ENCODE measurements at places on chromosomes 16 and 17.
A peak's percentile ranks its signal among the peaks of the same experiment; 100 is the strongest.

DNA sequence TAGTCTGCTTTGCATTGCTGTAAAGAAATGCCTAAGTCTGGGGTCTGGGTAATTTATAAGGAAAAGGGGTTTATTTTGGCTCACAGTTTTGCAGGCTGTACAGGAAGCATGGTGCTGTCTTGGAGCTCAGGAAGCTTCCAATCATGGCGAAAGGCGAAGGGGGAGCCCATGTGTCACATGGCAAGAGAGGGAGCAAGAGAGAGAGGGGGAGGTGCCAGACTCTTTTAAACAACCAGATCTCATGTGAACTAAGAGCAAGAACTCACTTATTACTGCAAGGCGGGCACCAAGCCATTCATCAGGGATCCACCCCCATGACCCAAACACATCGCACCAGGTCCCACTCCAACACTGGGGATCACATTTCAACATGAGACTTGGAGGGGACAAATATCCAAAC is 148.2 kb upstream of the HS3ST2 start:
- DNase-seq = no peak

- no peak for DNase-seq
Measured at GRCh38 chr17:70173681-70174080, 4.3 kb downstream of the KCNJ2 start.

DNA sequence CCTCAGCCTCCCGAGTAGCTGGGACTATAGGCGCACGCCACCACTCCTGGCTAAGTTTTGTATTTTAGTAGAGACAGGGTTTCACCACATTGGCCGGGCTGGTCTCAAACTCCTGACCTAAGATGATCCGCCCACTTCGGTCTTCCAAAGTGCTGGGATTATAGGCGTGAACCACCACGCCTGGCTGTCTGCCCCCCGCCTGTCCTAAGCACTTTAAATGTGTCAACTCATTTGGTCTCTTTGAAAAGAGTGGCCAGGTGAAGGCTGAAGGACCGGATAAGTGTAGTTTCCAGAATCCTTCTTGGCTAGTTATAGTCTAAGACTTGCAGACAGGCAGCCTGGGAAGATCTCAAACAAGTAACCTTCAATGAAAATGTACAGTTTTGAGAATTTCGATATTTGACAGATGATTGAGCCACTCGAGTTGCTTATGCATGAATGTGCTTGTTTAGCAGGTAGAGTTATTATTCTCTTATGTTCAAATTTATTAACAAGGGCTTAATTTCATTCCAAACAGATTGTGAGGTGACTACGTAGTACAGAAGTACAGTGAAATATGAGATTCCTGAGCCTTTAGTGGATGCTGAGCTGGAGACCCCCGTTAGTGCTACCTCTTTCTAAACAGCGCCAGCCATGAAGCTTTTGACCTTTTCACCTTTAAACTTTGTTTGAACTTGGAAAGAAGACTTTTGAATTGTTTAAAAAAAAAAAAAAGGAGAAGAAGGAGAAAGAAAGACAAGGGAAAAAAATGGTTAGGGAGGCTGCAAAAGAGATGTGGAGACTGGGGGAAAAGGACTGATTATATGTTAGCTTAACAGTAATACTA is 164.4 kb upstream of the TBX2 start:
- peak; percentile 35 for DNase-seq

GRCh38 chr16:86096850-86097249 is 197.9 kb downstream of the IRF8 start:
- DNase-seq = no peak

- no peak for DNase-seq
Measured at GRCh38 chr16:74954763-74955162, 30.2 kb downstream of the WDR59 start.

GRCh38 chr17:80289616-80290015 is 29.0 kb downstream of the RNF213 start:
- no peak for DNase-seq

DNA sequence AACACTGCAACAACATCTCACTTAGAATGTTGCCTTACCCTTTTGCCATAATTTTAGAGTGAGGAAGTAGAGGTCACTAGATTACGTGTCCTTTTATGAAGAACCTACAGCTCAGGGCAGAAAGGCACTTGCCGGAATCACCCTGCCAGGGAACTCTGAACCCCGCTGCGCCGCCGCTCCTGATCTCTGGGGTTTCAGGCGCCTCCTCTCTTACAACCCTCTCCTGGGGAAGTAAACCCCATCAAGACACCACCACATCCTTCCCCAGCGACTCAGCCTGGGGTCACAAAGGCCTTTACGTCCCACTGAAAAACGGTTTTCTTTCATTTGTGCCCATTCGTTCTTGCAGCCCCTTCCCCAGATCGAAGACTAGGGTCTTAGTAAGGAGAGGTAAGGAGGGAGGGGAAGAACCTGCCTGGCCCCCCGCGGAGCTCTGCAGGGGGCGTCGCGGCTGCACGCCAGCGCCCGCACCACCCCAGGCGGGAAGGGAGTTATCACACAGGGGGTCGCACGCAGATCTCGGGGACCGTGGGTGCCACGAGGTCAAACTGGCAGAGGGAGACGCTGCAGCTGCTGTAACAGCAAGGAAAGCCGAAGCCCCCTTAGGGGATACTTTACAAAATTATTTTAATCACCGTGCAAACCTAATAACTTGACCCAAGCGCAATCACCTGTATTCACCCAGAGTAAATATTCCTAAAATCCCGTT is 1.0 kb upstream of the HLF start:
- peak; percentile 11 for DNase-seq

GRCh38 chr16:65576631-65577030 is 454.8 kb upstream of the CDH11 start:
- DNase-seq = no peak

DNA sequence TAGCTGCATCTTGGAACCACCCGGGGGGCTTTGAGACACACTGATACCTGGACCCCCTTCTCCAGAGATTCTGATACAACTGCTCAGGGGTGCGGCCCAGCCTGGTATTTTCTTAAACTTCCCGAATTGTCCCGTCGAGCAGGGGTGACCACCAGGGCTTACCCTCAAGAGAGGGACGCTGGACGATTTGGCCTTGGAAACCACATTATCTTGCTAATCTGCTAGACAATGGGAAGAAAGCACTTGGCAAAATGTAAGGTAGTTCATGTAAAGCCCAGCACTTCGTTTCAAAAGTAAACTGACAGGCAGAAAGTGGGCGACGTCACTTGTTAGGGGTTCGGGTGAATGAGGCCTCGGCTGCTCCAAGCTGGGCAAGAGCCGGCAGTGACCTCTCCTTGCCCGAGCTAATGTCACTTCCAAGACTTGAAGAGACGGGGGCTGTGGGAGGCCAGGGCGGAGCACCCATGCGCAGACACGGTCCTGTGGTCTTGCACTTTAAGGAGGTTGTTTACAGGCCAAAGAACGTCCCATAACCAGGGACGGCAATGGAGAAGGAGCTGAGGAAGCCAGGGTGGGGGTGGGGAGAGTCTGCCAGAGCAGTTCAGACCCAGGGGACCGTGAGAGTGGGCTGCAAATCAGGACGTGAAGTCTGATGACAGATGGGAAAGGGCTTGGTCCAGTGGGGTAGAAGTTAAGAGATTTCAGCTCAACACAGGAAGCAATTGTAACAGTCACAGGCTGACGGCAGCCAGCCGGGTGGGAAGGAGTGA is 152.7 kb upstream of the GSE1 start:
- DNase-seq = peak; percentile 49

DNA sequence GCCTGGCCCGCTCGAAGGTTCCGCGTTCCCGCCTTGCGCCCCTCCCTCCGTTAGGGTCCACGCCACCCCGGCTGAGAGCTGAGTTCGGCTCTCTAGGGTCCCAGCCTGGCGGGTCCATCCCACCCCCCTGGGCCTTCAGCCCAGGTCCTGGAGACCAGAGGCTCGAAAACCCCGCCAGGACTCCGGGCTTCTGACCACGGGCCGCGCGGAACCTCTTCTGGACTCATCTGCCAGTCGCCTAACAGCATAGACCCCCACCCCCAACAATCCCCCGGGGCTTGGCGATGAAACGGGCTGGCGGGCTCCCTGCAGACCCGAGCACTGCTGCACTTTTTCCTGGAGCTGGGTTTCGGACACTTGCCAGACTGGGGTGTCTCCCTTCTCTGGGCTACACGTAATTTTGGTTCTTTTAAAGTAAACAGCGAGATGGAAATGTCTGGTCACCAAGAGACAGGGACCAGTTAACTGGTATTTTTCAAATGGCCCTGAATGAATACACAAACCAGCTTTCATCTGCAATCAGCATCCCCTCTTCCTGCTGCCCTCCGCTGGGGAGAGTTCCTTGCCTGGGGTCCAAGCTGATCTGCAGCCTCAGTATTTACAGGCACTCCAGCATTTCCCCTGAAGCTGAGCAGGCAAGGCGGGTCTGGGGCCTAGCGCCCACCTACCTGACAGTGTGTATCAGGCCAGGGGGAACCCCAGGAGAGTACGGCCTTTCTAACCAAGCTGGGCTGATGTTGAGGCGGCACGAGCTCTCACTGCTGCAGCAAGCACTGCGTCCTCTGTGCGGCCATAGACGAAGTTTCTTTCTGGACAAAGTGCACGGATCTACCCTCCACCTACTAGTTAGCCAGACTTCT is 639 bp upstream of the TRIM65 start:
- DNase-seq = no peak
